Sigmoid colon (tissue), 7 donors: ENCODE measurements at places on chromosomes 13 and 19. TPM values are rescaled to one million over a fixed set of nuclear protein-coding genes. Genes with fewer than 3 reads are reported as not detected.

The GPR12 gene
- 0.14 TPM for total RNA-seq

The TINCR gene
- total RNA-seq, result 0.41 TPM

The OR7C1 gene
- not detected for total RNA-seq

The DHDH gene
- not detected for total RNA-seq

The NLRP11 gene
- not detected for total RNA-seq

The KLK2 gene
- total RNA-seq, result not detected

The NKPD1 gene
- total RNA-seq, result not detected

The ACP5 gene
- 7.6 TPM for total RNA-seq

The ANGPTL8 gene
- total RNA-seq, result not detected

The STXBP2 gene
- 8.9 TPM for total RNA-seq

The HS6ST3 gene
- total RNA-seq, result under 0.01 TPM

The C19orf67 gene
- not detected for total RNA-seq

The LIG1 gene
- total RNA-seq, result 7.4 TPM

The IGFL1 gene
- total RNA-seq, result not detected

The ZNF90 gene
- 4.6 TPM for total RNA-seq

The TEKTIP1 gene
- not detected for total RNA-seq

The URAD gene
- total RNA-seq, result not detected

The RFX1 gene
- total RNA-seq, result 5.0 TPM

The F2RL3 gene
- total RNA-seq, result 3.9 TPM
